ENCODE measurements at places on chromosomes 4 and X.

- no peak for DNase-seq
Observed at GRCh38 chr4:55973650-55974049, 24.9 kb downstream of the CEP135 start.

DNA sequence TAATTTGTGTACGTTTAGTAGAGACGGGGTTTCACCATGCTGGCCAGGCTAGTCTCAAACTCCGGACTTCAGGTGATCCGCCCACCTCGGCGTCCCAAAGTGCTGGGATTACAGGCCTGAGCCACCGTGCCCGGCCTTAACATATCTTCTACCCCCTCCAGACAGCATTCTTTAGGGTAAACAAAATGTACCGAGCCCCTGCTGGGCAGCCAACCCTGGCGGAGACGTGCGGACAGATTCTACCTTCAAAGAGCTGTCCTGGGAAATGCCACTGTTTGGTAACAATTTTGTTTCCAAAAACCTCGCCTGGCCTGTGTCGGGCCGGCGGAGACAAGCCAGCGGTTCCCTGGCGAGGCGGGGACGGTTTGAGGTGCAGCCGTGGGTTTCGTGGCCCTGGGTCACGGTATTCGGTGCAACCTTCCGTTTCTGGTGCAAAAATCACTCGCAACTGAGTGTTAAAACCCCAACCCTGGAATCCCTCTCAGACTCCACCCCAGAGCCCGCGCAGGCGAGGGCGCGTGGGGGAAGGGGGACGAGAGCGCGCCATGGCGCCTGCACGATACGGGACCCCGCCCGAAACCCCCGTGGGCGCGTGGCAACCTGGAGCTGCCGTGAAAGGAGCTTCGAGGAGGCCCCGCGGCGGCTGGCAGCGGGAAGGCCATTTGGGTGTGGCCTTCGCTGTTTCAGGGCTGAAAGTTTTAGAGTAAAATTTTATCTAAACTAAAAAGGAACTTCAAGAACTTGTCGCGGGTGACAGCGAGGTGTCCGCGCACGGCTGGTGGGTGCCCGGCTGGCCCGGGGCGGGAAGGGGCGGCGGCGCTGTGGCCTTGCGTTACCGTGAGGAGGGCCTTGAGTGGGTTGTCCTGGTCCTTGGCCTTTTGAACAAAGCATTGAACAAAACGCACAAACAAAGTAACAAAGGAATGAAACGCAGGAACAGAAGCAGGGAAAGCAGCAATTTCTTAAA is 17.0 kb downstream of the MRFAP1 start:
- no peak for DNase-seq

DNA sequence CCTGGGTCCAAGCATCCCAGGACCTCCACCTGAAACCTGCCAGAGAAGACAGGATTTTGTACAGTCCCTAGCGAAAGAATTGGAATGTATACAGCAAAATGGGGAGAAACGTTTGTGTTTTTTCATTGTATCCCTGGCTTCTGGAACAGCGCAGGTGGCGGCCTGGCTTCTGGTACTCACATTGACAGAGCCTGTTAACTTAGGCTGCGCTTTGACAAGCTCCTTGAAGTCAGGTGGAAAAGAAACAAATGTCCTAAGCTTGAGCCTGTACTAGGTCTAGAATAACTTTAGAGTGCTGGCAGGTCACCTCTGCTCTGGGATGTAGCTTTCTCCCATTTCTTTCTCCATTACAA is 343.7 kb upstream of the KLF3 start:
- DNase-seq = no peak

GRCh38 chr4:100880011-100880410 is 362.2 kb upstream of the EMCN start:
- DNase-seq = no peak

- no peak for DNase-seq
Observed at GRCh38 chrX:39731735-39732134, 366.0 kb downstream of the BCOR start.

DNA sequence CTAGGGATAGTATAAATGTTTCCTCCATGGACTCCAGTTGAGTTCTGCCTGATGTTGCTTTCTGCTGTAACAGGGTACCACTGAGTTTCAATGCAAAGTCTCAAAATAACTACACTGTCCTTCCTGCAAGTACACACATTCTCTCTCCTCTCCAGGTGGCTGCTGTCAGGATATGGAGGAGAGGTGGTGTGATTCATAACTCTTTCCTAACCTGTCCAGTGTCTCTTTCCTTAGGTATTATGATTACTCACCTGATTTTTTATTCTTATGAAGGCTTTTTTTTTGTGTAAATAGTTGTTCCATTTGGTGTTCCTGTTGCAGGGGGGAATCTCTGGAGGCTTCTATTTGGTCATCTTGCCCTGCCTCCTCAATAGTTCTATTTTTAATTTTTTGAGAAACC is 39.8 kb upstream of the POF1B start:
- DNase-seq = no peak

DNA sequence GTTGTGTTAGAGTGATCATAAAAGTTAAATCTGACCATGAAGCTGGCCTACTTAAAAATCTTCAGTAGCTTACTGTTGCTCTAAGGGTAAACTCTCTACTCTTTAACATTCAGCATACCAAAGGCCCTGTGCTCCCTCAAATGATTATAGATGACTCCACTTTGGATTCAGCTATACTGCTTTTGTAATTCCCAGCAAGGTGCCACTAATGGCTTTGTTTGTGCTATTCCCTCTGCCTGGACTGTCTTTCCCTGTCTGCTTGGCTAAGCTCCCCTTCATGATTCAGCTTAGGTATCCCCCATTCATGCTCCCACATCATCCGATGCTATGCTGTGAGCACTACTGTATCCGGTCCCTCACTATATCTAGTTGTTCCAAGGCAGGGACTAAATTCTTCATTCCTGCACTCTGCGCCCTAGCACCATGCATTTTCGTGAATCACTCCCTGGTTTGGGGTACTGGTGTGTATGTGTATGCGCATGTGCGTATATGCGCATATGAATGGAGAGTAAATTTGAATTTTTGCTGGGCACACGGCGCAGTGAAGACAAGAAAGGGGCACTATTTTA is 453 bp upstream of the PBDC1 start:
- no peak for DNase-seq

DNA sequence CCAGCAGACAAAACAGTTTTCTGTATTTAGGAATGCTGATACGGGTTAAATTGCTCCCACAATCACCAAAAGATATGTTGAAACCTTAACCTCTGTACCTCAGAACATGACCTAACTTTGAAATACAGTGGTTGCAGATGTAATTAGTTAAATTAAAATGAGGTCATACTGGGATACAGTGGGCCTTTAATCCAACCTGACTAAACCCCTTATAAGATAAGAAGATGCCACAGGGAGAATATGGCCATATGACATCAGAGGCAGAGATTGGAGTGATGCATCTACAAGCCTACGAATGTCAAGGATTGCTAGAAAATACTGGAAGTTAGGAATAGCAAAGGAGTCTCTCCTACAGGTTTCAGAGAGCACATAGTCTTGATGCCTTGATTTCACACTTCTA is 32.1 kb upstream of the PARM1 start:
- DNase-seq = no peak

GRCh38 chr4:54144661-54145171 is 44.8 kb downstream of the GSX2 start:
- no peak for DNase-seq

GRCh38 chrX:68648960-68649359 is 1.5 kb downstream of the STARD8 start:
- peak; percentile 23 for DNase-seq

DNA sequence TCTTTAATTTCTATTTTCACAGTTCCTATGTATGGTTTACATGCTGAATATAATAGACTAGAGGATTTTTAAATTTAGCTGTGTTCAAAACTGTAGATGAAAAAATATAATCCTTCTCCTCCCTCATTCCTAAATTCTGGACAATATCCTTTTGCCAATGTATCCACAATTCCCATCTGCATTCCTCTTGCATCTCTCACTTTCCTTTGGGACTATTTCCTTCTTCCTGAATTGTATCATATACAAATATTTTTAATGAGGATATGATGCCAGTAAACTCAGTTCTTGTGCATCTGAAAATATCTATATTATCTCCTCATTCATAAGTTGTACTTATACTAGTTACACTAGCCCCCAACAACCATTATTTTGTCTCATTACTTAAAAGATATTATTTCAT is 46.7 kb downstream of the DDX60L start:
- DNase-seq = peak; percentile 47

GRCh38 chr4:83010111-83010521 is 507 bp downstream of the LIN54 start:
- peak; percentile 33 for DNase-seq

GRCh38 chr4:172683021-172683420 is 485.6 kb upstream of the GALNT7 start:
- DNase-seq = no peak

GRCh38 chrX:34770511-34770910 is 113.4 kb upstream of the TMEM47 start:
- DNase-seq = peak; percentile 18

DNA sequence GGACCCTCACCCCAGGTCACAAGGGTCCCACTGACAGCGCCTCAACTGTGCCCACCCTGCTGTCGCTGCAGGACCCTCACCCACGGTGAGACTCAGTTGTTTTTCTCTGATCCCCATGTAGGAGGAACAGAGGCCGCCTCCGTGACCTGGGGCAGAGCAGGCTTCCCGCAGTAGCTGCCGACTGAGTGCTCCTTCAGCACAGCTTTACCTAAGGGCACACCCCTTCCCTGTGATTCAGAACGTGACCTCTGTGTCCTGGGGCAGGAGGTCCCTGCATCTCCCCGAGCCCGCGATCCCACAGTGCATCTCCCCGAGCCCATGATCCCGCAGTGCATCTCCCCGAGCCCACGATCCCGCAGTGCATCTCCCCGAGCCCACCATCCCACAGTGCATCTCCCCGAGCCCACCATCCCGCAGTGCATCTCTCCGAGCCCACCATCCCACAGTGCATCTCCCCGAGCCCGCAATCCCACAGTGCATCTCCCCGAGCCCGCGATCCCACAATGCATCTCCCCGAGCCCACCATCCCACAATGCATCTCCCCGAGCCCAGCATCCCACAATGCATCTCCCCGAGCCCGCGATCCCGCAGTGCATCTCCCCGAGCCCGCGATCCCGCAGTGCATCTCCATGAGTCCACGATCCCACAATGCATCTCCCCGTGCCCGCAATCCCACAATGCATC is 23.6 kb downstream of the PPP2R3B start:
- DNase-seq = no peak

DNA sequence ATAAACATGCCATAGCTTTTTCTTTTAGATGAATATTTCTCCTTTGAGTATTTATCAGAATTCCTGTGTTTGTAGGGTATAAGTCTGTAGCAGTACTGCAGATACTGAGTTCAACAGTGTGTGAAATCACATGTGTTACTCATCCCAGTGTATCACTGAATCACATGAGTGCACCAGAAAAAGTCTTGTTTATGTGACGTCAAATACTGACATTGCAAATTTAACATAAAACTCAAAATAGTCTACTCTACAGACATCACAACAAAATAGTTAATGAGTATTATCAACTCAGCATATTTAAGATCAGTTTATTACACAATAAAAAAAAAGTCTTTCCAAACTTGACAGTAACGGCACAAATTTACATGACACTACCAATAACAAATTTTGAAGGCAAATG is 221.3 kb downstream of the DCTD start:
- DNase-seq = peak; percentile 24

GRCh38 chrX:13764281-13764680 is 29.7 kb downstream of the OFD1 start:
- DNase-seq = no peak

- no peak for DNase-seq
Observed at GRCh38 chr4:94525993-94526728, 74.4 kb downstream of the PDLIM5 start.

DNA sequence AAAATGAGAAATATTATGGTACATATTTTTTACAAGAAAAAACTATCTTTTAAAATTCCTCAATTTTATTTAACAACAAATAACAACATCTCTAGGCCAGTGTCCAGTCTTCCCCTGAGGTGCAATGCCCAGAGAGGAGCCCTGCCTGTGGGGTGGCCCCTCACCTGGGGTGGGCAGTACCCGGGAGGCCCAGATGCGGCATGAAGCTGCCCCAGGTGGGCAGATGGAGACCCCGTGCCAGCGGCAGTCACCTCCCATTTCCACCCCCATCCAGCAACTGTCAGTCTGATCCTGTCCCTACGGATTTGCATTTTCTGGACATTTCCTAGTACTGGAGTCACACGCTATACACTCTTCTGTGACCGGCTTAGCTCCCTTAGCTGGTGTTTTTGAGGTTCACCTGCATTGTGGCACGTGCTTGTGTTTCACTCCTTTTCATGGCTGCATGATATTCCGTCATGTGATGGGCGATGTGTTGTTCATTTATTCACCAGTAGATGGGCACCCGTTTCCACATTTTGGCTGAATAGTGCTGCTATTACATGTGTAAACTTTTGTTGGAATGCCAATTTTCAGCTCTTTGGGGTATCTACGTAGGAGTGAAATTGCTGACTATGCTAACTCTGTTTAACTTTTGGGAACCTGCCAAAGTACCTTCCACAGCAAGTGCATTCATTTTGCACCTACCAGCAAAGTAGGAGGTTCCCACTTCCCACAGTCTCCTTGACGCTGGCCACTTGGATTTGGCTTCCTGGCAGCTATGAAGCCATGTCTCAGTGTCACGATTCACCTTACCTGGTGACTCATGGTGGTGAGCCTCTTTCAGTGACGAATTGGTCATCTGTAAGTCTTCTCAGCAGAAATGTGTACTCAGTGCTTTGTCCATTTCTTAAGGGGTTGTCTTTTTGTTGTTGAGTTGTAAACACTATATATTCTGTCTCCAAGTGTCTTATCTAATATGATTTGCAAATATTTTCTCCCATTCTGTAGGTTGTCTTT is 11.7 kb upstream of the MAEA start:
- peak; percentile 23 for DNase-seq

GRCh38 chr4:158710814-158711213 is 12.4 kb downstream of the PPID start:
- peak; percentile 29 for DNase-seq

DNA sequence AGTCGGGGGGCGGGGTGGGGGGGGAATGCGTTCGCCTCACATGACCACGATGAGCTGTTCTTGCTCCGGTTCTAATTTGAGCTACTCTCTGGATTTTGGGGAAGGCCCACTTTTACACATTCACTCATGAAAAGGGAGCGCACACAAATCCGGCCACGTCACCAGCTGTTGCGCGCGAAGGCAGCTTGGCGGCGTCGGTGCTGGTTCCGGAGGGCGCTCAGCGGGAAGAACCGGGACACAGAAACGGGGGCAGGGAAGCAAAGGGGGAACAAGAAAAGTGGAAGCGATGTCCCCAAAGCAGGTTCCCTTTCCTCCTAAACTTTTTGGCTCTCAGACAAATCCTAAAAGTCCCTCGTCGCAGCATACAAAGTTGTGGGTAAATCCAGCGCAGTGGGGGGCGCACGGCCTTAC is 605 bp downstream of the ANXA5 start:
- DNase-seq = peak; percentile 87

GRCh38 chr4:98642991-98643426 is 15.4 kb downstream of the TSPAN5 start:
- DNase-seq = peak; percentile 74

DNA sequence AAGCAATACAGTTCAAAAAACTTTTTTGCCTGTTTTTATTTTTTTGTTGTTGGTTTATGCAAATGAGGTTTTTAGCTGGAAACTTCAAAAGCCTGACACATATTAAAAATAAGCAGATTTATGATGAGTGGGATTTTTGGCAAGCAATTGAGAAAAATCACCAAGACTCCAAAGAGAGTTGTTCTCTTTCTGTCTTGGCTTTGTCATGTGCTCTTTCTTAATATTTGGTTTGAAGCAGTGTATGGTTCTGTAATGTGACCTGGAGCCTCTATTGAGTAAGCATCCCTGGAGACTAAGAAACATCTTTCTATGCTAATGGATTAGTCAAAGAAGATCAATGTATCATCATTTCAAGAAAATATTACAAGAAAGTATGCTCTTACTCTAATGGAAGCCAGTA is 11.7 kb downstream of the TRIM2 start:
- no peak for DNase-seq

- DNase-seq = no peak
Observed at GRCh38 chrX:49951524-49952193, 29.3 kb downstream of the CLCN5 start.

Measured in fibroblast of pulmonary artery (primary cell).